ENCODE measurements at places on chromosomes 1 and 21.

DNA sequence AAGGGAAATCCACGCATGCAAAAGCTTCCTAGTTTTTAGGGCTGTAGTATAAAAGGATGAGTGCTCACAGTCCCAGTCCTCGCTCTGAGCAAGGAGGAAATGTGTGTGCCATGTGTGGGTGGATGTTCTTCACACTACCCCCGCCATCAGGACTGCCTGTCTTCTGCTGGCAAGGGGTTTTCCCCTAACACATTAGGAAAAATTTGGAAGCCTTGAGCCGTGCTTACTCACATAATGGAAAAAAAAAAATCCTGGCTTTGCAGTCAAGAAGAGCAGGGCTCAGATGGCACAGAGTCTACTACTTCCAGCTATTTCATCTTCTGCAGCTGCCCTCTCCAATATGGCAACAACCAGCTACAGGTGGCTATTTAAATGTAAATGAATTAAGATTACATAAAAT is 363.1 kb downstream of the PLPP3 start:
- no peak for DNase-seq

DNA sequence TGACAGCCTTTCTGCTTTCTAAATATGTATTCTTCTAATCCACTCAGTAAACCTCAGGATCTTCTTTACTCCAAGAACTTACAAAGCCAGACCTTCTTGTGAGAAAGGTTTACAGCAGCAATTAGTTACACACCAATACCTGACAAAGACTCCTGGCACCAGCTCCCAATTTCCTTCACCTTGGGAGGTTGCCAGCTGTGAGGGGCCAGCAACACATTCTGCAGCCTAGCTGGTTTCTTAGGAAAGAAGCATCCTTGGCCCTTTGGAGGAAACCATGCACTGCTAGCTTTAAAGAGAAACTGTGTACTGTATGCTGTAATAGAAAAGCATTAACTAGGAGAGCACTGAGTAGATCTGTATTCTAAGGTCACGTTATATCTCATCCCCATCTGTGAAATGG is 10.8 kb downstream of the FYB2 start:
- peak; percentile 45 for DNase-seq

DNA sequence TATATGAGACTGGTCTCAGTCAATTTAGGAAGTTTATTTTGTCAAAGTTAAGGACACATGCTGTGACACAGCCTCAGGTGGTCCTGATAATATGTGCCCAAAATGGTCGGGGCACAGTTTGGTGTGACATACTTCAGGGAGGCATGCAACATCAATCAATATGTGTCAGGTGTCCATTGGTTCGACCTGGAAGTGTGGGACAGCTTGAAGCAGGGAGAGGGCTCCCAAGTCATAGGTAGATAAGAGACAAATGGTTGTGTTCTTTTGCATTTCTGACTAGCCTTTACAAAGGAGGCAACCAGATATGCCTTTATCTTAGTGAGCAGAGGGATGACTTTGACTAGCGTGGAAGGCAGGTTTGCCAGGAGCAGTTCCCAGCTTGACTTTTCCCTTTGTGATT is 4.5 kb upstream of the ERVH48-1 start:
- no peak for DNase-seq

DNA sequence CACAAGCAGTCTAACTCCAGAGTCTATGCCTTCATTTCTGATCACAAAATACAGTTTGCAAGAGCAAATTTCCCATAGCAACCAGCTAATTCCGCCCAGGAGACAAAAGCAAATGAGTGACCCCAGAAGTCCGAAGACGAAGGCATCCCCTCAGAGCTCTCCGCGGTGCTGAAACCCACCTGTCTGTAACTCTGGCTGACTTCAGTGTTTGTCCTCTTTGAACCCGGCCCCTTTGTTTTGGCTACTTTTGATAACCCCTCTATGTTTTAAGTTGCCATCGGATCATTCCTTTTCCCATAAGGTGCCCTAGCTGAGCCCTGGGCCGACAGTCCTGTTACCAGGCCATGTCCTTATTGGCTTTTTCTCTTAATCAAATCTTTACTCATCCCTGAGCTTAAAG is 515.8 kb downstream of the PTPRU start:
- DNase-seq: no peak

GRCh38 chr1:190904091-190904695 is 426.5 kb upstream of the BRINP3 start:
- DNase-seq: no peak

DNA sequence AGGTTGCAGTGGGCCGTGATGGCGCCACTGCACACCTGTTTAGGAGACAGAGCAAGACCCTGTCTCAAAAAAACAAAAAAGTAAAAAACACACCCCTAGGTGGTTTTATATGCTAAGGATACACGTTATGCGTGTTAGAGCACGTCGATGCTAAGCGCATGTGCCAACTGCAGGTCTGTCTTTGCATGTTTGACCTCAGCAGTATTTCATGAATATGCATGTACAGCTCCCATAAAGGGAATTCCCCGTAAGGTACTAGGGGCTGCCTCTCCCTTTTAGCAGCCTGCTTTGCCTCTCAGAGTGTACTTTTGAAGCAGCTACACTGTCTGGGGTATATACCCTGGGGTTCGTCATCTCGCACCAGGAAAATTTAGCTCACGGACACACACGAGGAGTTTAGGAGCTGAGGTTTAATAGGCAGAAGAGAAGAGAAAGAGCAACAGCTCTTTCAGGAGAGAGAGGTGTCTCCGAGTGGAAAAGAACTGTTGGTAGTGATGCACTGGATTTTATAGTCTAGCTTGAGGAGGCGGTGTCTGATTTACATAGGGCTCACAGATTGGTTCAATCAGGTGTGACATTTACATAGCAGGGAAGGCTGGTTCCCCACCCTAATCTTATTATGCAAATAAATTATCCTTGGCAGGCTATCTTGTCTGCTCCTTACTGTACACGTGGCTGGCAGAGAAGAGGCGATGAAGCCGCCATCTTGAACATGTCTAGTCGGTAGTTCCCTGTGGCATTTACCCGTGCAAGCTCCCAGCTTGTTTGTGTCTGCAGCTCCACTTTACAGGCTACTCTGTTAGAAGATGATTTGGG is 4.2 kb upstream of the OTUD3 start:
- DNase-seq: peak; percentile 31

GRCh38 chr1:167427848-167428247 is 90.5 kb downstream of the CD247 start:
- DNase-seq: peak; percentile 38

- no peak for DNase-seq
These were observed 21.6 kb downstream of the ITGB2 start for GRCh38 chr21:44898851-44899767.

GRCh38 chr1:154934358-154934948 is 2.1 kb downstream of the PMVK start:
- no peak for DNase-seq

DNA sequence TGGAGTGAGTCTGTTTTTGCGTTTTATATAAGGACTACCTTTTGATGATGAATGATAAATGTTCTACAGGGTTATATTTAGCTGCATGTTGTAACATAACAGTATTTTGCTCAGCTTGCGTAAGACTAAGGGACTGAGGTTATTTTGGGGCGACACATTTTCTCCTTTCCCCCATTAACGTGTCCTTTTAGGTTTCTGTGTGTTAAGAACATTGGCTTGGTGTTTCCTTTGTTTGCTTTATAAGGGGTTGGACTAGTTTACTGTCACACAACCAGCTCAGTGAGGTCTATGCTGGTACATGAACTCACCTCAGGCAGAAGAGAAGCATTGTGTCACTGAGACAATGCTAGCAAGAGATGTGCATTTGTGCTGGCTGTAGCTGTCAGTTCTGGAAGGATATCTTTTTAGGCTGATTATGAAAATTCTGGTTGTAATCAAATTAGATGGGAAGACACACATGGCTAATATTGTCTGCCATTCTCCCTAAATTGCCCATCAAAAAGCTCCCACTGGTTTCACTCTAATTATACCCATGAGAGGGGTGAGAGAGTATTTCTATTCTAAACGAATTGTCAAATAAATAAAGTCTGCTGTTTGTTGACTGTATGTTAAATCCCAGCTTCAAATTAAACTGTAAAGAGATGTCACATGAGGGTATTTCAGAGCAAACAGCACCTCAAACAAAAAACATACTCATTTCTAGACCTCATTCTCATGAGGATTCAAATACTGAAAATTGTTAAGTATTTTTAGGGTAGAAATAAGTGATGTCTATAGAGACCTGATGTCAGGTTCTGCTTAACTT is 62.6 kb downstream of the CDC14A start:
- DNase-seq: no peak

GRCh38 chr1:89305493-89305892 is 32.8 kb upstream of the GBP5 start:
- no peak for DNase-seq

DNA sequence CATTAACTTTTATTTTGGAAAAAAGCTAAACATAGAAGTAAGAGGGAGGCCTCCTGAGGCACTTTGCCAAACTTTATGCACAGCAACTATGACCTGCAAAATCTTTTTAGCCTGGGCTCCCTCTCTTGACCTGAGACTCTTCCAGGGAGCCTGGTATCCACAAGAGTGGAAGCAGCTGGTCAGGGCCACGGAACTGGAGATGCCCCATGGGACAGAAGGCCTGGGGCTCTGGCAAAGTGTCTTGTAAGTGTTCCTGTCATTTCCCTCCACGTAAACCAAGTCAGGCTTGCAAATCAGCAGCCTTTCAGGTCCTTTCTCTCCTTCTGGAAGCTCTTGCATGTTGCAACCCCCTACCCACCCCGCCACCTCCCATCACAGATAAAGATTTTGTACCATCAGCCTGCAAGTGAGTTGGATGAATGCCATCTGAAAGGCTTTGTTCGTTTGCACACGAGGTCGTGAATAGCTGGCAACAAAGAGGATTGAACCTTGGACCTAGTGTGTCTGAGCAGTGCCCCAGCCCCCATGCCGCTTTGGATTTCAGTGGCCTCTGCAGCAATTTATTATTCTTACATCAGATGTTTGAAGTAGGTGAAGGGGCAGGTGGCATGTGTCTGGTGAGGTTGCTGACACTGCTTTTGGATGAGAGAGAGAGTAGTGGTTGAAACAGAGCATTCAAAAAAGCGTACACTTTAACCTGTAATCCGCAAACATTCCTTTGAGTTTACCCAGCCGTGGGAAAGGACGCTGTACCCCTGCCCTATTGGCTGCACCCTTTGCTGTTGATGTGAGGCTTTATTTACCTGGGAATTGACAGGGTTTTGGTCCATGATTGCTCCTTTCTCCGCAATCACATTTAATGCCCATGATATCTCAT is 91.6 kb downstream of the GALNT2 start:
- peak; percentile 51 for DNase-seq

DNA sequence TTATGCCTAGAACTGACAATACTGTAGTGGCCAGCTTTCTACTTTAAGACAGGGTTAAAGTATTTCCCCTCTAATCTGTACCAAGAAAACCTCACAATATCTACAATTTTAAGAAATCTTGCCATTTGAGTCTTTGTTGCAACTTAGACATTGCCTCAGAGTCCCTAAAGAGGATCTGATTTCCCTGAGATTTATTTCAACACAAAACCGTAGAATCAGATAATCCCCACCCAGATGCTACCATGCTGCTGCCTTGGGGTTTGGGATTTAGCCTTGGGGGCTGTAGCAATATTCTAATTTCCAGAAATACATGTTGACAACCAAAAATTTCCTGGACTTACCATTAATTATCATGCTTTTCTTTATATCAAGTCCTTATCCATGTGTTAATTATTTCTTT is 50.3 kb upstream of the DENND1B start:
- no peak for DNase-seq

GRCh38 chr1:201229771-201230635 is 39.4 kb downstream of the IGFN1 start:
- DNase-seq: no peak

- DNase-seq: no peak
These were observed 20.7 kb upstream of the LRRC8D start for GRCh38 chr1:89800022-89800655.

DNA sequence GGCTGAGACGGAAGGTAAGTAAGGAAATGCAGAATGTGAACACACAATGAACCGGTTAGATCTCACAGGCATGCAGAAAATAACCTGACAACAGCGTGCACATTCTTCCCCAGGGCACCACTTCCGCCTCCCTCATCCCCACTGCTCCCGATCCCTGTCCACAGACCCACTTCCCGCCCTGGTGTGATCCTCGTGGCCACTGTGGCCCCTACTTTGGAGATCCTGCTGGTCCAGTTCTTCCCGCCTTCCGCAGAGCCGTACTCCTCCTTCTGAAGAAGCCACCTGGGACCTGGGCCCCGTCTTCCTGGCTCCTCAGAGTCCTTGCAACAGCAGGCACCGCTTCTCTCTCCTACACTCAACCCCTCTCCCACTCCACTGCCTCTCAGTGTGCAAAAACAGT is 1.4 kb upstream of the GSTM4 start:
- no peak for DNase-seq

GRCh38 chr1:239785576-239785975 is 306.1 kb upstream of the FMN2 start:
- no peak for DNase-seq

GRCh38 chr21:41375875-41376274 is 14.0 kb downstream of the MX2 start:
- no peak for DNase-seq

DNA sequence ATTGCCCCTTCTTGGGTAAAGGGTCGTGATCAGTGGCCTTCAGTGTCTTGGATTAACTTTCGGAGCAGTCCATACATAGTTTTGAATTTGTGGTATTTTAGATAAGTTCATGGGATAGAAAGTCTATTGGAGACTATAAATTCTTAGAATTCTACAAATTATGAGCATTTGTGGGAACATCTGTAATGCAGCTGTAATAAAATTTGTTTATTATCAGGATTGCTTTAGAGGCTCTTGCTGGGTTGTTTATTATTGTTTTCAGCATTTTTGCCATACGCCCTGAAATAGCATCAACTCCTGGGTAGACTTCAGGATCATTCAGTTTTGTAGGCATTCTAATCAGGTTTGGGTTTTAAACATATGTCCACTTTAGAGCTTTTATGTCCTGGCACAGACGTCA is 16.1 kb downstream of the LAMC1 start:
- no peak for DNase-seq

DNA sequence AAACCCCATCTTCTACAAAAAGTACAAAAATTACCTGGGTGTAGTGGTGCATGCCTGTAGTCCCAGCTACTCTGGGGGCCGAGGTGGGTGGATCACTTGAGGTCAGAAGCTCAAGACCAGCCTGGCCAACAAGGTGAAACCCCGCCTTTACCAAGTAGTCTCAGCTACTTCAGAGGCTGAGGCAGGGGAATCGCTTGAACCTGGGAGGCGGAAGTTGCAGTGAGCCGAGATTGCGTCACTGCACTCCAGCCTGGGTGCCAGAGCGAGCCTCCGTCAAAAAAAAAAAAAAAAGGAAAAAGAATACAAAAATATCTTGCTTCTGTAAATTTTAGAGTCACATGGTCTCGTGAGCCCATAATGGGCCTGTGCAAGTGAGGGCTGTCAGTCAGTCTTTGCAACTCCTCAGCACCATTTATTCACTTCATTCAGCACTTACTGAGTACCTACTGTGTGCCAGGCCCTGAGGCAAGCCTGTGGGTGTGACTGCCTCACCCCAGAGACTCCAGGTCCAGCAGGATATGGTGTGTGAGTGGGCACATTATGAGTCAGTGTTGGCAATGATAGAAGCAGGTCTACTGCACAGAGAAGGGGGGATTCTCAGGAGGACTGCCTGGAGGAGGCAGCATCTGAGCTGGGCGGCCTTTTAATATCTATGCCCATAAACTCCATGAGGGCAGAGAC is 46.8 kb upstream of the TARDBP start:
- no peak for DNase-seq
